ENCODE measurements at places on chromosomes 7 and 10.

GRCh38 chr10:30974773-30975415, 56.8 kb downstream of the ZNF438 start:
- DNase-seq: no peak

DNA sequence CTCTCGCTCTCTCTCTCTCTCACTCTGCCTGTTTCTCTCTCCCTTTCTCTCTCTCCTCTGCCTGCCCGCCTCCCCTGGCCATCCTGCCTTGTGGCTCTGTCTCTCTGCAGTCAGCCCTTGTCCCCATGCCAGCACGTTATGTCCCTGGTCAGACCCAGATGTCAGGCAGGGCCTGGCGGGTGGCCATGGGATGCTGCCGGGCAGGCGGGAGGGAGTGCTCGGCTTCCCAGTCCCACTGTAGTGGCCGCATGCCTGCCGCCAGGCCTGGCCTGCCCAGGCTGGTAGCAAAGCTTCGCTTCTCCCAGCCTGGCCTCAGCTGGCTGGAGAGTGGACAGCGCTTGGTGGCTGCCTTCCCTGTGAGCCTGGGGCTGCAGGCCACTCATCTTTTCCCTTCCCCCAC, 121.5 kb upstream of the ZNF716 start:
- no peak for DNase-seq

DNA sequence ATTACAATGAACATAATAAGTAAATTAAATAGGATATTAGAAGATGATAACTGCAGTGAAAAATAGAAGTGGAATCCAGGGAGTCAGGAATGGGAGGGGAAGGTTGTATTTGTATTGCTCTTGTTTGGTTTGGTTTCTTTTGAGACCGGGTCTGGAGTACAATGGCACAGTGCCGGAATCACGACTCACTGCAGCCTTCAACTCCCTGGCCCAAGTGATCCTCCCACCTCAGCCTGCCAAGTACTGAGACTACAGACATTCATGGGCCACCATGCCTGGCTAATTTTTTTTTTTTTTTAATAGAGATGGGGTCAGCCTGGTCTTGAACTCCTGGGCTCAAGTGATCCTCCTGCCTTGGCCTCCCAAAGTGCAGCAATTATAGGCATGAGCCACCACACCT, 59.9 kb upstream of the LRRC4 start:
- peak; percentile 48 for DNase-seq

DNA sequence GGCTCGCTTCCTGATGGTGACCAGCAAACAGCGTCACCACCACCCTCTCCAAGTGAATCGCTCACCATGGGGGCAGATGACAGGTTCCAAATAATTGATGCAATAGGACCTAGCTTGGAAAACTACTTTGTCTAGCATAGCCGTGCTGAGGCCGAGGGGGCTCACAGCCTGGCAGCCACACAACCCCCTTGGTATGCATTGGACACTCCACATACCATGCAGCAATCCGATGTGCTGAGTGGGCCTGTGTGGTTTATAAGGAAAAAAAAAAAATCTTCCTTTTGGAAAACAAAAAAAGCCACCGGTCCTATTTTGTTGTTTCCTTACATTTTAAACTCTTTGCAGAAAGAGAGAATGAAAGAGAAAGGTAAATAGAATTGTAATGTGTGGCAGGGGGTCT, 15.1 kb downstream of the GATA3 start:
- DNase-seq: no peak

GRCh38 chr7:33062023-33062781, at the start of gene NT5C3A:
Gene NT5C3A, minus strand, starts transcription at chr7:33062776. Its CDS starts 71 bp downstream, at chr7:33062705.
- no peak for DNase-seq

DNA sequence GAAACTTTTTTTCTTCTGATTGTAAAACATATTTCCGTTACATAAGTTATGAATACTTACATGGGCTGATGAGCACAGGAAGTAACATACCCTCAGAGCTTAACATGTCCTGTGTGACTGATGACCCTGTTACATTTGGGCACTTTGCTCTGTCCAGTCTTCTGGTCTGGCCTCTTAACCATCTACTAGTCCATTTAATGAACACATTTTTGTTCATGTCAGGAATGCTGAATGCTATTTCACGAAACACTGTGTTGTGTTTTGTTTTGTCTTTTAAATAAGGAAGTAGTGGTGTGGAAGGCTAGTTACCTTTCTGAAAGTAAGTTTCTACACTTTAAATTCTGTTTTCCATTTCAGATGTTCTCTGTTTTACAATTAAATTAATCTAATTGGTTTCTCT, 77.7 kb downstream of the RBM33 start:
- no peak for DNase-seq

DNA sequence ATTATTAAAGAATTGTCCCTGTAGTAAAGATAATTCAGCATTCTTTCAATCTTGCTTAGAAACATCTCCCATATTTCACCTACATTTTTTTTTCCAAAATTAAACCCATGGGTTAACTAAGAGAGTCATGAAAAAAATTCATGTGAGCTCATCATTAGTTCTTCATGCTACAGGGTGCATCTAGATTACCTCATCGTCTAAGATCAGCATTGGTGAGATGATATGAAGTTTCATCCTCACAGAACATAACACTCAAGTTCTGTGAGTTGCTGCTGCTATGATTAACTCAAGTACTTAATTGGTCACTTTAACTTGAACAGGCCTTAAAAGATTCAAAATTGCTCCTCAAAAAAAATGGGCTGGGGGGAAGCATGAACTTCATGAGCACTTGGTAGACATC, 50.0 kb downstream of the RAB11FIP2 start:
- DNase-seq: no peak

- DNase-seq: no peak
Measured at GRCh38 chr7:220151-220841, 27.9 kb downstream of the FAM20C start.

DNA sequence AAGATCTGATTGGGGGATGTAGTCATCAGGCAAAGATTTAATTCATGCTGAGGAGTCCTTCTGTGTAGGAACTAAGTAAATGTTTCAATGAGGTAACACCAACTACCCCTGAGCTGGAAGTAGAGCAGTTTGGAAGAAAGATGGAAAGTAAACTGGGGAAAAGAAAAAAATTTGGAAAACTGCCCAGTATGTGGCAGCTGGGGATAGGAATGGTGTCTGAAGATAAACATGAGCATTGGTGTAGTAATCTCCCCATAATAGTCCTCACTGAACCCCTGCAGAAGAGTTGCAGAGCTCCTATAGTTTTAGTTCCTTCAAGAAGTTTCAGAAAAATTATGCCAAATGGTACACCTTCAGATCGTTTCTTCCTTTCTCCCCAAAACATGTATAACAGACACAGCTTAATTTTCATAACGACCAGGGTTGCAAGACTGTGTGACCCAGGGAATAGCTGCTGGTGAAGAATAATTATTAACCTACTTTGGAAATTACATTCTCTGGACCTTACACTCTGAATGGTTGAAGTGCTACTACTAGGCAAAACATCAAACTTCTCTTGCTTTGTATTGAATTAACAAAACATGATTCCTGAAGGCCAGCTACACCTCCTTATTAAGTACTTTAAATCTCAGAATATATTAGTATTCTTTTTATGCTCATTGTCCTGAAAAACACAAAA, 446.4 kb upstream of the NRG3 start:
- no peak for DNase-seq

DNA sequence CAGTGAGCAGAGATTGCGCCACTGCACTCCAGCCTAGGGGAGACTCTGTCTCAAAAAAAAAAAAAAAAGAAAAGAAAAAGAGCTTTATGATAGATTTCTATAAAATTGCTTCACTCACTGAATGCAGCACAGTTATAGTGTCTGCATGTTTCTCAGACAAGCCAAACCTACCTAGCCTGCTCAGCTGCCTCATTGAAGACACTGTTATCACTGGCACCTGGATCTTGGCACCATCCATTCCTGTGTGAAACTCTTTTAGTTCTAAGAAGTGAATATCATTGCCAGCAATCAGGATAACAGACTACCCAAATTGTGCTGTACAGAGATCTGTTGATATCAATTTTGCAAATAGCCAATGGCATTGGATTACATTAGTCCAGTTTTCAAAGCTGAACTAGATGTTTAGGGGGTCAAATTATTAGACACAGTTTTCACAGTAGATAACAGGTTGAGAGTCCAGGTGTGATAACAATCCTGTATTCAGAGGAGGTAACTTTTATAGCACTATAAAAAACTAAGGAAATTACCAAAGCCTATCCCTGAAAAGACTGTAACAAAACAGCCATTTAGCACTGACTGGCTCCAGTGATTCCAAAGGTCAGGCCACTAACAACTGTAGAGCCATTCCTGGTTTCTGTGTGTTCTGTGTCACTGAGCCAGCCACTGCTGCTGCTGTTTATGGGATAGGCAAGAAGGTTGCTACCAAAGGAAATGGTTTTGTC, 17.1 kb downstream of the PDSS1 start:
- DNase-seq: no peak

DNA sequence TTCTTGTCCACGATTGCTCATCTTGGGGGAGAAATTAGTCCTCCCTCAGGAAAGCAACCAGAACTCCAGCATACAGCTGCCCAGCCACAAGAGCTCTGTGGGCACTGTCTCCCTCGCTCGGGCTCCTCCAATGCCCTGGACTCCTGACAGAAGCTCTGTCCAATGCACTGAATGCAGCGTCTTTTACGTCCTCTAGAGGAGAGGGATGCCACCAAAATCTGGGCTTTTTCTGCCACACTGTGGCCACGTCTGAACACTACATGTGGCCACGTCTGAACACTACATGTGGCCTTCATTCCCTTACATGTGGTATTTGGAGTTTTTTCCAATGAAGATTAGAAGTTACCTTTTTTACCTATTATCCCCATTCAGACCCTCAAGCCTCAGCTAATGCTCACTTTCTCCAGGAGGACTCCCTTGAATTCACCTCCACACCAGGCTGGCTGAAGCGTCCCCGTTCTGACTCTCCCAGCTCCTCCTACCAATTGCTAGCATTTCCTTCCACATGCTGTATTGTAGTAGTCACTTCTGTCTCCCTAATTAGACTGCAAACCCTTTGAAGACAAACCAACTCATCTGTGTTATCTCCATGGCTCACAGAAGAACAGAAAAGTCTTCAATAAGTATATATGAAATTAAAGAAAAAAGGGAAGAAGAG, 134.3 kb upstream of the PDE1C start:
- DNase-seq: peak; percentile 91

DNA sequence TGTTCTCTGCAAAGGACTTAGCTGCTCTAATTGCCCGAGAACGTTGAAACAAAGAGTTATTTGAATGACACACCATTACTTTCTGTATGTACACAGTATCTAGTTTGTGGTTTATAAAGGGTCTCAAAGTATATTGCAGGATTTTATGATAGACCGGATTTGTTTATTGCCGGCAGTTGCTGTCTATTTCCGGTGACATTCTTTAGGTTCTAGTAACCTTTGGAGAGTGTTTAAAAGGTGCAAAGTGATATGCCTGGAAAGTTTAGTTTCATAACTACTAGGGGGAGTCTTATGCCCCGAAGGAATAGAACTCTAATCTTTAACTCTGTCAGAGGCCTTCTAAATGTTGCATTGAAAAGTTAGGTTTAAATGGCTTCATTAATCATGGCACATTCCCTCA, 63.8 kb downstream of the PAPSS2 start:
- DNase-seq: no peak

GRCh38 chr10:89695307-89695706, 6.1 kb upstream of the KIF20B start:
- no peak for DNase-seq

- no peak for DNase-seq
Measured at GRCh38 chr10:122738031-122738430, 38.4 kb upstream of the C10orf120 start.

DNA sequence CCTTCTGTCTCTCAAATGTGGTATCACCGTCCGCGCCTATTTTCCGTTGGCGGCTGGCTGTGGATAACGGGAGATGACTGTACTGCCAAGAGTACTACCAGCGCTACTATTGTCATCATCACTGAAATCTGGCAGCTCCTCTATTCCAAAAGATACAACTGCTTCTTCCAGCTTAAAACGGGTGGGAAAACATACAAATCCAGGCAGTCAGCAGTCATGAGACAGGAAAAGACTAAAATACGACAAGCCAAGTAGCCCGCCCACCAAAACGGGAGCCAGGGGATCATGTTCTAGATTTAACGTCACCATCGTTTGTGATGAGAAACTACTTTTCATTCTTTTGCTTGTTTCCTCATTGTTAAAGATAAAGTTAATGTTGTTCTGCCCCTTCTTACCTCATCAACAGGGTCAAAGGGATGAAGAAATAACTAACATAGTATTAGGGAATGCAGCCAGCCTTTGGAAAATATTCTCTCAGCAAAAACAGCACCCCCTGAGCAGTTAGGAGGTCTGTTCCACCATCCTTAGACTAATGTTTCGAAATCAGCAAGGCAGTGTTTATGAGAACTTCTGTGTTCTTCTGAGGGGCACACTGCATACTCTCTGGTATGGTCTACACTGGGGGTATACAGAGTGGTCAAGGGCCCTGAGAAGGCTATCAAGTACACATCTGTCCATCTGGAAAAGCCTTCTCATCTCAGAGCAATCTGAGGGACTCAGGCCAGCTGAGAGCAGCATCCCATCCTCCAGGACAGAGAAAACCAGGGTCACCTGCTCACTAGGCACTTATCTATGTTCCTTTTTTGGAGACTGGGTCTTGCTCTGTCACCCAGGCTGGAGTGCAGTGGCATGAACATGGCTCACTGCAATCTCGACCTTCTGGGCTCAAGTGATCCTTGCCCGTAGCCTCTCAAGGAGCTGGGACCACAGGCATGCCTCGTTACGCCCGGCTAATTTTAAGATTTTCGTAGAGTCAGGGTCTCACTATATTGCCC, 47.5 kb downstream of the GNA12 start:
- DNase-seq: peak; percentile 93

- no peak for DNase-seq
Measured at GRCh38 chr10:50456719-50457118, 167.0 kb downstream of the SGMS1 start.

GRCh38 chr10:74643596-74643975, 182.8 kb upstream of the KAT6B start:
- no peak for DNase-seq

GRCh38 chr10:121668314-121669027, 70.2 kb upstream of the FGFR2 start:
- no peak for DNase-seq

GRCh38 chr7:139885511-139885910, 56.4 kb downstream of the TBXAS1 start:
- DNase-seq: no peak

DNA sequence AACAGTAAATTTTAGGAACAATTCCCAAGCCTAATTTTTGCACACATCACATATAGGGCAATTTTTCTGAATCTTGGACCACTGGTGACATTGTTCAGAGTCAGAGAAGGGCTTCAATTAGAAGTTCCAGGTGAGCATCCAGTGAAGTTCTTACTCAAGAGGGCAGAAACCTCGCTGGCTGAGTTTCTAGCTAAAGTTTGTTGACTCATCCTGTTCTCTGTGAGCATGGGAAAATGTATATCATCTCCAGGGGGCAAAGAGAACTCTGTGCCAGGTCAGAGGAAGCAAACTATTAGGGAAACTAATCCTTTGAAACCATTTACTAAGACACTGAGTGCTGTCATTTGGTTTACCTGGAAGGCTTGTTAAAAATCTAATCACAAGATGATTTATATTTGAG, 695.6 kb upstream of the IGFBP3 start:
- no peak for DNase-seq
